ENCODE measurements at places on chromosomes 13 and 19.
A peak's percentile ranks its signal among the peaks of the same experiment; 100 is the strongest.

DNA sequence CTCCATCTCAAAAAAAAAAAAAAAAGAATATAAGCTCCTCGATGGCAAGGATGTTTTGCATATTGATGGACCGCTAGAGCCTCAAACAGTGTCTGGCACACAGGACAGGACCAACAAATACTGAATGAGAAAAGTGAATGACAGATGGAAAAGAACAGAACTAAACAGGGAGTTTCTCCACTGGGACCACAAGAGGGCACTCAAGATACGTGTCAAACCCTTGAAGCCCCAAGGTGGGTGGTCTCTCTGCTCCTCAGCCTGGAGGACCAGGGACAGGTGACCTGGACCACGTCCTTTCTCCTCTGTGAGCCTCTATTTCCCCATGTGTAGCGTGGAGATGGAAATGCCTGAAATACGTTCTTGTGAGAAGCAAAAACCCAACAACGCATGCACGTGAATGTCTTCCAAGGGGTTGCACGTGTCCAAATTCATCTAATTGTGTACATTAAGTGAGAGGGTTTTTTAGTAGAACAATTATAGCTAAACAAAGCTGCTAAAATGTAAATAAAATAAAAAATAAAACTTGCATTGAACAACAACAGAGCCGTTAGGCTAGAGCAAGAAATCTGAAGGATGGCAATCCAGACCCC is 5.7 kb upstream of the CDC42EP5 start:
- DNase-seq: no peak

DNA sequence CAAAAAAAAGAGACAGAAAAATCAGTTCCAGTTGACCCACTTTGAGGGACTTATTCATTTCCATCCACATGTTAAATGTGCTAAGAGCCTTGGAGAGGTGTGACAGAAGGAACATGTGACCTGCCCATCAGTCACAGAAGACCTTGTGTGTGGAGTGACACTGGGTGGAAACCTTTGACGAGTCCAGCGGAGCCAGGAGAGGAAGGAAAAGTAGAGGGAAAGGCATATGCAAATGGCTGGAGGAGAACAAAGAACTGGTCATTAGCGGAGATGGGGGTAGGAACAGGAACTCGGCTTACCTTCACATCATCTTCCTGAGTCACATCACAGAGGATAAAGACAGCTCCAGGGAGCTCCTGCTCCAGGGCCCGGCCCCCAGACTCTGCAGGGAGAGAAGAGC is 2.3 kb downstream of the HSD17B14 start:
- DNase-seq: no peak

DNA sequence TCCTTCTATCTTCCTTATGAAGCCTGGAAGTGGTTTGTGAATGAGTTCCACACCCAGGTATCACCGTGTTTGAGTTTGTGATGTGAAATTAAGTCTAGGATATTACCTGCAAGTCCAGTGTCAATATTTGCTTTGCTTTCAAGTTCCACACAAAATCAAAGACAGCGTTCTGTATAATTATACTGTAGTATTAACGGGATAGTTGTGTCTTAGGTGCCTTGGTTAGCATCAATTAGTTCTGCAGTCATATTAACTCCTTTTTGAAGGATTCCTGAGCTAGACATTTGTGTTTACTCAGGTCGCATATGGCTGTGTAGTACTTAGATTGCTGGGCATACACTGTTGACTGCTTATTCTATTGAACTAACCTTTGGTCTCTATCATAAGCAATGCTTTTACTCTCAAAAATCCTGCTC is 54.4 kb downstream of the ERCC5 start:
- DNase-seq: no peak

DNA sequence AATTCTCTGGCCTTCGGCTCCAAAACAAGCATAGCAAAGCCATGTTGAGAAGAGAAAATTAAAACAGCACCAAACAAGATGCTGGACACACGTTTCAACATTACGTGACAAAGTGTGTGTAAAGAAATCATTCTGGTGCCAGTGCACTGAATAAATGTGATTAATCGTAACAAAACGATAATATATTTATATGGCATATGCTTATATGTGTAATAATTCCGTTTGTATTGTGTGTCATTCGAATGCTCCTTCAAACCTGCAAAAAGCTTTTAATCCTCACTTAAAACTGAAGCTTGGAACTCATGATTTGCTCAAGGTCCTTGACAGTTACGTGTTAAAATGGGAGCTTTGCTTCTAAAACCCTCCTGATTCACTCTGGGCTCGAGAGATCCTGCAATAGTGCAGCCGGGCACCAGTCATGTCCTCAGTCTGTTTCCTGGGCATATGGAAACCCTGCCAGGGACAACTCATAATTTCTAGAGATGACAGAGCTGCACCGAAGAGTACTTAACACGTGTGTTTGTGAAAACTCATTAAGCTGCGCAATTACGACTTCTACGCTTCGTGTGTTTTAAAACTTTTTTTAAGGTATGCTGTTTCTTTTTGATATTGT is 731 bp upstream of the AKAP8L start:
- no peak for DNase-seq

DNA sequence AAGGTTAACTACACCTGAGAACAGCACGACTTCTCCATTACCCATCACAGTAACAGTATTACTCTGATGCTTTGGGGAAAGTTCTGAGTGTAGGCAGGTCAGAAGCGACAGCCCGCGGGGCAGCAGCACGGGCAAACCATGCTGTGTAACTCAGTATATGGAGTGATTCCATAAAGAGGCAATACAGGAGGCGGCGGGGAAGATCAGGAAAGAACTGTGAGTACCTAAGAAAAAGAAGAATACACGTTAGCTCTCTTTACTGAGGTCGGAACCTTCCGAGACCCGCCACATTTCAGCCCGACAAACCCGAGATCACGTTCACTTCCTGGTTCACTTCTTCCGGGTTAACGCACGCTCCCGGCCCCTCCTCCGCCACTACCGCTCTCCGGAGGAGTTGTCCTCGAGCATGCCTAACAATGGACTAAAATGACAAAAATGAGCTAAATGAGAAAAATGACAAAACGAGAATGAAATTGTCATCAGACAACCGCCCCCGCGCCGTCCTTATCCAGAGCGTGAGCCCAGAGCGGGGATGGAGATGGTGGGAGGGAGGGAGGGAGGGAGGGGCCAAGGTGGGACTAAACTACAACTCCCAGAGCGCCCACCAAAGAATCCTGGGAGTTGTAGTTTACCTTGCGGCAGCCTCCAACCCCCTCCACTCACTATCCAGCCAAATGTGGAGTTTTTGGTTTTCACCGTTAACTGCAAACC is at the start of gene MTRF1:
Gene MTRF1 (minus strand): TSS at position 316 of the 711 bp plus-strand sequence. CDS start 2,669 bp downstream, outside the sequence.
- peak; percentile 61 for DNase-seq

GRCh38 chr13:75481176-75482069 is 546 bp downstream of the TBC1D4 start:
- no peak for DNase-seq

DNA sequence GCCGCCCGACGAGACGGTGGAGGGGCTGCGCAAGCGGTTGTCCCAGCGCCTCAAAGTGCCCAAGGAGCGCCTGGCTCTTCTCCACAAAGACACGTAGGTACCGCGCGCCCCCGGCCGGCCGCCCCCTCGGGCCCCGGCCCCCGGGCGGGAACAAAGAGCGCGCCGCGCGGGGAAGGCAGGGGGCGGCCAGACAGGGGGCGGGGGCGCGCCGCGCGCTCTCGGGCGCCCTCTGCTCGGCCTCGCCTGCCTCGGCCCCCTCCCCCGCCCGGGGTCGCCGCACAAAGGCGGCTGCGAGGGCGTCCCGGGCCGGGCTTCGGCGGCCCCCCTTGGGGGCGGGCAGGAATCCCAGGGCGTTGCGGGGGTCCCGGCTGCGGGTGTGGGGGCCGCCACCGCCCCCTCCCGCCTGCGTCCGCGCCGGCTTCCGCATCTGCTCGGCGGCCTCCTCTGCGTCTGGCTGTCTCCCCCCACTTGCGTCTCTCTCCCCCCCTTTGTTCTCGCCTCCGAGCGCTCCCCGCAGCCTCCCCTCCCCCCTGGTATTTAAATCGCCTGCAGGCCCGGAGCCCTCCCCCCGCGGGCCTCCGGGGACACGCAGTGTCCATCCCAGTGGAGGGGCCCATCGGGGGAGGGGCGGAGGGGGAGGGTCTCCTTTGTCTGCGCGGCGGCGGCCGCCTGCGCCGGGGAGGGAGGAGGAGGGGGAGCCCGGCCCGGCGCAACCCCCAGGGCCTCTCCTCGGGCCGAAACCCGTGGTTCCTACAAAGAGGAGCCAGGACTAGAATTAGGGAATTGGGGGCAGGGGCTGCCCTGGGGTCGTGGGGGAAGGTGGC is 2.3 kb downstream of the MIDN start:
- peak; percentile 70 for DNase-seq

GRCh38 chr19:31226151-31226935 is 122.9 kb downstream of the TSHZ3 start:
- DNase-seq: no peak

- DNase-seq: no peak
Measured at GRCh38 chr13:107563099-107563925, 652.0 kb downstream of the LIG4 start.

- DNase-seq: no peak
Measured at GRCh38 chr19:33158365-33158764, 26.5 kb downstream of the WDR88 start.

DNA sequence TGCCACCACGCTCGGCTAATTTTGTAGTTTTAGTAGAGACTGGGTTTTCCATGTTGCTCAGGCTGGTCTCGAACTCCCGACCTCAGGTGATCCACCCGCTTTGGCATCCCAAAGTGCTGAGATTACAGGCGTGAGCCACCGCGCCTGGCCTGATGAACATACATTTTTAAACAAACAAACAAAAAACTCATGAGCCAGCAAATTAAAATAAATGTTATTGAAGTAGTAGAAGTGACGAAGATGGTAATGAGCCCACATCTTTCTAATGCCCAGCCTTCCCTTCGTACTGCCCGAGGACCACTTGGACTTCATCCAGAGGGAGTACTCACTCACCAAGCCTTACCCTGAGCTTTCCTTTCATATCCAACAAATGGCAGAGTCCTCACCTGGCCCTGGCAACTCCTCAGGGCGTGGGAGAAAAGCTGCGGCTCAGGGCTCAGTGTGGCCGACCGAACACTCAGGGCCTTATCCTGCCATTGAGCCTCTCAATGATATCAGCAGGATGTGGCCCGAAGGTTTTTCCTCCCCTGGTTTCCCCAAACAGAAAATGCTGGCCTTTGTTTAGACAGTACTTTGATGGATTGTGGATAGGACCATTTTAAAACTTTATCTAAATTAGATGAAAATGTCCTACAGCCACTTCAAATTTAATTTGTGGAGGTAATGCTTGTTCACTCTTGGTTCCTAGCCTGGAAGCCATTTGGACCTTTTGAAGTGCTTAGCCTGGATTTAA is 22.8 kb upstream of the ABCC4 start:
- DNase-seq: no peak

- no peak for DNase-seq
Measured at GRCh38 chr19:48698046-48698445, 2.3 kb downstream of the FUT2 start.

Data from substantia nigra (tissue), 51 donors.